ENCODE measurements at places on chromosomes 4 and X. TPM values are rescaled to one million over a fixed set of nuclear protein-coding genes. Genes with fewer than 3 reads are reported as not detected.

Gene C1QTNF7
- not detected for total RNA-seq

Gene MAGEA1
- not detected for total RNA-seq

Gene UGT2B11
- not detected for total RNA-seq

Gene H2BW2
- not detected for total RNA-seq

Gene GRID2
- 19.4 TPM for total RNA-seq

Gene PABPC5
- 3.0 TPM for total RNA-seq
